Endothelial cell (in vitro differentiated cells): ENCODE measurements at places on chromosomes 11 and 22.

- no peak for DNase-seq
These were observed 278.4 kb downstream of the KIRREL3 start for GRCh38 chr11:126722006-126722736.

GRCh38 chr11:20068691-20069090 lies 91.6 kb downstream of the DBX1 start:
- no peak for DNase-seq

GRCh38 chr11:102626676-102627075 lies 1.5 kb upstream of the MMP20 start:
- no peak for DNase-seq

DNA sequence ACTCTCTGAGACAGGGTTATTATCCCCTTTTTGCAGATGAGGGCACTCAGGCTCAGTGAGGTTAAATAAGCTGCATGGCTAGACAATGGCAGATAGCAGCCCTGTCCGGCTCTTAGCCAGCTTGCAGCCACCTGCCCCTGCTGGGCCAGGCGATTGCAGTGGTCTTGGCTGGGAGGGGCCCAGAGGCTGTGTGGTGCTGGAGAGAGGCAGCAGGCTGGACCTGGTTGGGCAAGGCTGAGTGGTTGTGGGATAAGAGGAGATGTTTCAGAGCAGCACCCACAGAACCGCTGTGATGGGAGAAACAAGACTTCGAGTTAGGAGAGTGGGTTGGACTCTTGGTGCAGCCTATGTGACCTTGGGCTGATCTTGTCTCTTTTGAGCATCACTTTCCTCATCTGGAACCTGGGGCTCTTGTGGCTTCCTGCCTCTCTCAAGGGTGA lies 25.5 kb downstream of the PTPRJ start:
- no peak for DNase-seq

GRCh38 chr11:104524254-104524653 lies 360.3 kb upstream of the PDGFD start:
- DNase-seq: no peak

DNA sequence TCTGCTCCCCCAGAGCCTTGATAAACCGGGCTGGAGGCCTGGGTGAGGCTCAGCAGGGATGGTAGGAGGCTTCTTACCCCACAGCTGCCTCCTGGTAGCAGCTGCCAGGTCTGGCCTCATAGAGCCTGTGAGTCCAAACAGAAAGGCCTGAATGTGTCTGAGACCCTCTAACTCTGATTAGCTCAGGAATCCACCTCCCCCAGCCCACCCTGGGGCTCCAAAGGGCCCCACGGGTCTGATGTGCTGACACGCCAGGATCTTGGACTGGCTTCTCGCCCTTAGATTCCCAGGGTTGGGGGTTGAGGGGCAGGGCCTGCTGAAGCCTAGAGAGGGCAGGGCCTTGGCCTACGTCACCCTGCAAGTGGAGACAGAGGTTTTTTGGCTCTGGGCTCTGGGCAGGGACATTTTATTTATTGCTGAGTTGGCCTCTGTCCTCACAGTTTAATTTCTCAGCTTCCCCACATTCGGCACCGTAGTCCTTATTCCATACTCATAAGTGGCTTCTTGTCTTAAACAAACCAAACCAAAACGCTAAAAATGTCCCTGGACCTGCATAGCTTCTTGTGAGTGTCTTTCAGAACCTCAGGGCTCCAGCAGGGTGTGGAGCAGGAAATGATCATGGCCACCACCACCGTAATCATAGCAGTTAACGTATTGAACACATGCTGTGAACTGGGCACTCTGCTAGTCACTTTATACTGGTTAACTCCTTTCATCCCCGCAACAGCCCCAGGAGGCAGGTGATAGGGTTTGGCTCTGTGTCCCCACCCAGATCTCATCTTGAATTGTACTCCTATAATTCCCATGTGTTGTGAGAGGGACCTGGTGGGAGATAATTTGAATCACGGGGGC lies 25.1 kb downstream of the KIAA1671 start:
- DNase-seq: no peak

GRCh38 chr22:48536541-48537342 lies 1290.9 kb downstream of the BRD1 start:
- no peak for DNase-seq

- DNase-seq: no peak
These were observed 27.5 kb downstream of the SAA4 start for GRCh38 chr11:18209058-18209457.

DNA sequence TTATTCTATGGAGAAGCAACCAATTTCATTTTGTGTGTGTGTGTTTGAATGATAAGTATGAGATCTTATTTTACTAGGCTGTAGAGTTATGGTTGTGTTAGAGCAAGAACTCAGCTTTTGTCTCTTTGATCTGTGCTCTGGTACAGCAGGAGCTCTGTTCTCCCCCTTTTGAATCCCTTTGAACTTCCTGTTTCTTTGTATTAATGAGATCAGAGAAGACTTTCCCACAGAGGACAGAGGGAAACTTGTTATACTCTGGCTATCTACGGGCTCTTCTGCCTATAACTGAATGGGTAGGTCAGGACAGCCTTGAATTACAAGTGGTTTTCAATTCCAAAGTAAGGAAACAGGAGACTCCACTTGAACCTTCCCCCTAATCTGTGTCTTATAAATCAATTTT lies 1015.0 kb upstream of the RAG2 start:
- no peak for DNase-seq

DNA sequence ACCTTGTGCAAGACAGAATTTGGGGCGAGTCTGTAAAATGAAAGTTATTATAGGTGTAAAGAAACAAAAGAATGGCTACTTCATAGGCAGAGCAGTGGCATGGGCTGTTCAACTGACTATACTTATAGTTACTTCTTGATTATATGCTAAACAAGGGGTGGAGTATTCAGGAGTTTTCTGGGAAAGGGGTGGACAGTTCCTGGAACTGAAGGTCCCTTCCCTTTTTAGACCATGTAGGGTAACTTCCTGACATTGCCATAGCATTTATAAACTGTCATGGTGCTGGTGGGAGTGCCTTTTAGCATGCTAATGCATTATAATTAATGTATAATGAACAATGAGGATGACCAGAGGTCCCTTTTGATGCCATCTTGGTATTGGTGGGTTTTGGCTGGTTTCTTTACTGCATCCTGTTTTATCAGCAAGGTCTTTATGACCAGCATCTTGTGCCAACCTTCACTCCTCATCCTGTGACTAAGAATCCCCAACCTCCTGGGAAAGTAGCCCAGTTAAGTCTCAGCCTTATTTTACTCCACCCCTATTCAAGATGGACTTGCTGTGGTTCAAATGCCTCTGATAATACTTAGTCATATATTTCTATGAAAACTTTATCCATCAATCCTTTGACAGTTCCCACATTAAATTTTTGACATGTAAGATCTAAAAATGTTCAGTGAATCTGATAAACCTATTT lies 118.6 kb downstream of the ARHGAP42 start:
- DNase-seq: no peak

DNA sequence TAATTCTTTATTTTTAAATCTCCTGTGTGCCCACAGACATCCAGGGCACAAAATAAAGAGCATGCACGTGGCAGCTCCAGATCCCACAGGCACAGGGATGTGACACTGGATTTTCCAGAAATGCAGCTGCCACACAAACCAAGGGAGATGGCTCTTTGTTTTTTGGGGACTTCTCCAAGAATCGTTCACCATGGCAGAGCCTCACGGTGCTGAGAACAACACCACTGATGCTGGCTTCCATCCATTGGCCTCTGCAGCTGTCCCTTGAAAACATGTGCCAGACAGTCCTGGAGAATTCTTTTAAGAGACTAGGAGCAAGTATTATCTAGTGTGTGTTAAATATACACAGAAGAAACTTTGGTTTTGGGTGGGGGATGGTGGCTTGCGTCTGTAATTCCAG lies 108.4 kb upstream of the SLC22A12 start:
- no peak for DNase-seq

DNA sequence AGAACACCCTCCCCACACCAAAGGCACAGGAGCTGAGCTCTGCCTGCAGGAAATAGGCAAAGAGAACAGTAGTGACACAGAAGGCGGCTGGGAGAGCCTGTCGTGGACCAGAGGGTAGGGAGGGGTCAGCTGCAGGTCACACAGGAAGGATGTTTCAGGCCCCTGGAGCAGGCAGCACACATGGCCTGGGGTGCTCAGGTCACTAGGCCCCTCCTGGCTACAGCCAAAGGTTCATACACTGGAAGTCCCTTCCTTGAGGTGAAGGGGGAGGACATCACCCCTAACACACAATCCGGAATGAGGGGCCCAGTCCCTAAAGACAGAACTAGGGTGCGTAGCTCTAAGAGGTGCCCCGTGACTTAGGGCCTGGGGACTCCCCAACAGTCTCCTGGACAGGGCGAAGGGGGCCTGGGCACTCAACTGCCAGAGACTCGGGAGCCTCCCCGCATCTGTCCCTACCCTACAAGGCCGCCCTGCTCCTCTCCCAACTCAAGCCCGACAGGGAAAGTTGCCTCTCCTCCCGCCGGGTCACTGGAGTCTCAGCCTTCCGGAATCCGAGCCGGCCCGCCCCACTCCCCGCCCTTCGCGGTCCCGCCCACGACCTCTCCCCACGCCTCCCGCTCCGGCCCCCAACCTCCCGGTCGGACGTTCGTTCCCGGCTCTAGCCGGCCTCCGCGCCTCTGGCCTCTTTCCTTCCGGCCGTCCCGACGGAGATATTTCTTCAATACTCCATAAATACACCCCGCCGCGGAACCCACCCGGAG lies at the start of gene CYB5R2:
Gene CYB5R2, minus strand, starts transcription at position 541 of the 764 bp plus-strand sequence. CDS start 675 bp downstream, outside the sequence.
- peak; percentile 74 for DNase-seq

DNA sequence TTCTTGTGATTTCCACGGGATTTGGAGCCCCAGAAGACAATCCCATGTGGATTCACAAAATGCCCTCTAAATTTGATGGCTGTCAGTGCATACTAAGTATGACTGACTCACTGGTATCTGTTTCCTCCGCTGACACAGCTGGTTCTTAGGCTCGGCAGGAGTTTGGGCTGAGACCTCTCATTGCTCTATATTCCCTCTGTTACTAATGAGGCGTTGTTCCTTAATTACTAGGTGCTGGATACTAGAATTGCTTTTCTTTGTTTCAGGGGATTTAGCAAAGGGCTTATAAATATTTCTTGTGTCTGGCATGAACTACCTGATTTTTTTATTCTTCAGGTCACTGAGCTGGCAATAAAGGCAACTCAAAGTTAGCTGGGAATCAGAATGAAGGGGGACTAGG lies 53.2 kb upstream of the EHF start:
- no peak for DNase-seq

- no peak for DNase-seq
These were observed 237.8 kb downstream of the DCDC1 start for GRCh38 chr11:31131760-31132159.

DNA sequence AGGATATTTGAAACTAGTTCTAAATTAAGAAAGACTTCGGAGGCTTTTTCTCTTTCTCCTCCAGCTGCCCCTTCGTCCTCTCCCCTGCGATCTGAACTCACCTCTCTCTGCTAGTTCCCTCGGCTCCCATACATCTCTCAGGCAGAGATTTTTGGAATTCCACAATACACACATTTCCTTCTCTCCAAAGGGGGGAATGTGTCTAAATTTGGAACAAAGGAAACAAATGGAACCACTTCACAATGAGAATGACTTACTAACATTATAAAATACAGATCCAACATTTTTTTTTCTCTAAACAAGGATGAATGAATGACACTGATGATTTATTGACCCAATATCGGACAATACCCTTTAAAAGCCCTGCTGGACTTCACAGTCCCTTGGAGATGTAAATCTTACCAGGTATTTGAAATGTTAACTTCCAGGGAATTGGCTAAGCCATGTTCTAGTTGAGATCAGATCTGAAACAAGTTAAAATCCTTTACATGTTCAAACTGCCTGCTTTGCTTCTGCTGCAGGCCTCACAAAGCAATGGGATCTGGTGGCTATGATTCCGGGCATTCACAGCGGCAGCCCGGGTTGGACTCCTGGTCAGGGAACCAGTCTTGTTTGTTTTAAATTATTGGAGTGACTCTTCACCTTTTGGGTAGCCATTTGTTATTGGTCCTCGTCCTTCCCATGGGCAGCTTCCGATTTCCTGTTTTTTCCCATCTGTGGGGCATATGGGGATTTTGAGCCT lies 20.5 kb upstream of the GSTP1 start:
- no peak for DNase-seq

- DNase-seq: no peak
These were observed 87.8 kb upstream of the TOP3B start for GRCh38 chr22:22070371-22070824.

DNA sequence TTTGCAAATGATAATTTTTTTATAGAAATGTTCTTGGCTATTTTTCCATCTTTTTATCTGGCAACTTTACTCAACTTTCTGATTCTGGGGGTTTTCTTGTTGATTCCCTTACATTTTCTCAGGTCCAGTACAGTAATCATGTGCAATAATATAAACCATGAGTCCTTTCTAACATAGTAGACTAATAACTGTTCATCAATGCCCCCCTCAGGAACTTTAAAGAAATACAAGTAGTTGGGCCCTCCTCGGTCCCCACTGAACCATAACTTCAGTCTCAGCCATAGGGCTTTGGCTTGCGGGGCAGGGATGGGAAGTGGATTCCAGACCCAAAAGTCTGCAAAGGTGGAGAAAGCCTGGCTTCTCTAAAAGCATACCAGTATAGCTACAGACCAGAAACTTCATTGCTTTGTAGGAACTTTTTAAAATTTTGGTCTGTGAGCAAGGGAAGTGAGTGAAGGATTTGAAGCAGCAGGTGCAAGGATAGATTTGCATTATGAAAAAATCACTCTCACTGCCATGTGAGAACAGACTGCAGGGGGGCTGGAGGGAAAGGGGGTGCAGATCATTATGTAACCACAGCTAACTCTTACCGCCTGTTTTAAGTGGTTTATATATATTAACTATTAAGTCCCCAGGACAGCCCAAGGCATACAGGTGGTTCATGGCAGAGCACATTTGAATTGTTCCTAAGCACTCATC lies 10.4 kb upstream of the TUB start:
- DNase-seq: no peak

- DNase-seq: no peak
These were observed 20.3 kb upstream of the SLN start for GRCh38 chr11:107731941-107732688.

DNA sequence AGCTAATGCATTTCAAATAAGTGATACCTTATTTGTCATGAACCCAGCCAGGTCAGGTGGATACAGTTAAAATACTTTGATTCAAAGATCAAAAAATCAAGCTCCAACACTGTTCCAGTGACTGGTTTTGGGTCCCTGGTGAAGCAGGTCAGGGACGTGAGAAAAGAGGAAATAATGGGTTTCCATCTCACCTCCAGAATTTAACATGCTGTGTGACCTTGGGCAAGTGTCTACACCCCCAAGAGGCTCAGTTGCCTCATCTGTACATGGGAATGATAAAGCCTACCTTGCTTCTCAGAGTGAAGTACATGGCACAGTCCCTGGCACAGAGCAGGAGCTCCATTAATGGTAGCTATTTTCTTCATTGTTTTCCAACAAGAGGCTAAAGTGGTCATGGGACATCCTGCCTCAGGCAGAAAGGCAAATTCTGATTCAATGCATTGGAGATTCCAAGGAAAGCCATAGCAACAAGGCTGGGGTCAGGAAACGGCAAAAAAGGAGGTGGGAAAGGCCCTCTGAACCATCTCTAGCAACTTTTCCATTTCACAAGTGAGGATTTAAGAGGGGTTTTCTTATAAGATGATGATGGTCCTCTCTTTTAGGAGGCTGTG lies 108.5 kb downstream of the CSNK2A3 start:
- no peak for DNase-seq
